Erythroblast (primary cell): ENCODE measurements at places on chromosomes 16 and 17.

DNA sequence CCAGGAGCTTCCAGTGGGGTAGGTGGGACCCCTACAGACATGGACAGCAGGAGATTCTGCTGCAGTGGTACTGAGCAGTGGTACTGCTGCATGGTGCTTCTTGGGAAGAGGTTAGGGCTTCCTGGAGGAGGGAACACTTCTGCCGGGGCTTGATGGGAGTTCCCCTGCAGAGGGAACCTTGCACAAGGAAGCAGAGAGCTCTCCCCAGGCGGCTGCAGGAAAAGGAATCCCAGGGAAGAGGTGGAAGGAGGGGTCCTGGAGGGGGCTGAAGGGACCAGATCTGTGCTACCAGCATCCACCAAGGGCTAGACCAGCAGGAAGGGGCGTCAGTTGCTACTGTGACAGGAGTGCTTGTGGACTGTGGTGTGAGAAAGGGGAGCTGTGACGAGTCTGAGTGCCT, 10.6 kb downstream of the RIPOR1 start:
- DNase-seq: no peak

DNA sequence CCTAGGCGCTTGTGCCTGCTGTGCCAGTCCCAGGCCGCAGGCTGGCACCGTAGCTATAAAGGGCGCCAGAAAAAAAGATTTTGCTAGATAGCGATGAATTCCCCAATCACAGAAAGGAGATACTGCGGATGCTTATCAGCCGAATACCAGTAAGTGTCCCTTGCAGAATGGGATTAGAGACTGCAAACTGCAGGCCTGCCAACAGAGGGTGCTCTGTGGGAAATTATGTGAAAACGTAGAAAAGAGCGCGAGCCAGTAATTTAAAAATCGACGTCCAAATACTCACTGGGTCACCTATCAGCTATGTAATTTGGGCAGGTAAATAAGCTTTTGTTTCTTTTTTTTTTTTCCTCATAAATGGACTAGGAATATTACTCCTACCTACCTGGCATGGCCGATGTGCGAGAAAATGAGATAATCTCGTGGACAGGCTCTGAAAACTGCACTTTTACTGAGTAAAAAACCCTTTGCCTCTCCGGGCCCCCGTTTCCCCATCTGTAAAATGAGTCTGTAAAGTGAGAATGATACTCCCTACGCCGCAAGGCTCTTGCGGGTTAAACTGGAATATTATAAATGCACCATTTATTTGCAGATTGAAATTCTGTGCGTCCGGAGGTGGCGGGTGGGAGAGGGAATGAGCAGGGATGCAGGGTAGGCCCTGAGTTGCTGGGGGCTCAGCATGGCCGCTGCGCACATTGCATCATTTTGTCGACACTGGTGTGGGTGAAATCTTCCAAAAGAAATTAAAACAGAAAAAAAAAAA, 1.2 kb upstream of the COG1 start:
- DNase-seq: peak; percentile 85

- DNase-seq: no peak
Observed at GRCh38 chr16:70255574-70255973, 3.8 kb upstream of the EXOSC6 start.

DNA sequence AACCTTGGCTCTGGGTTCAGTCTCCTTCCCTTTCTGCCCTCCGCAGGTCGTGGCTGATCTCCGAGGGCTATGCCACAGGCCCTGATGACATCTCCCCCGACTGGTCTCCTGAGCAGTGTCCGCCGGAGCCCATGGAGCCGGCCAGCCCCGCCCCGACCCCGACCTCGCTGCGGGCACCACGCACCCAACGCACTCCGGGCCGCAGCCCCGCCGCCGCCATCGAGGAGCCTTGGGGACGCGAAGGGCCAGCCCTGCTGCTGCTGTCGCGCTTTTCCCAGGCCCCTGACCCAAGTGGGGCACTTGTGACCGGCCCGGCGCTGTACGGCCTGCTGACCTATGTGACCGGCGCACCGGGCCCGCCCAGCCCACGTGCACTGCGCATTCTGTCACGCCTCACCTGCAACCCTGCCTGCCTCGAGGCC, 5.1 kb downstream of the ARMC5 start:
- no peak for DNase-seq

- DNase-seq: peak; percentile 37
Observed at GRCh38 chr17:66727634-66728570, 107.0 kb upstream of the CACNG5 start.

DNA sequence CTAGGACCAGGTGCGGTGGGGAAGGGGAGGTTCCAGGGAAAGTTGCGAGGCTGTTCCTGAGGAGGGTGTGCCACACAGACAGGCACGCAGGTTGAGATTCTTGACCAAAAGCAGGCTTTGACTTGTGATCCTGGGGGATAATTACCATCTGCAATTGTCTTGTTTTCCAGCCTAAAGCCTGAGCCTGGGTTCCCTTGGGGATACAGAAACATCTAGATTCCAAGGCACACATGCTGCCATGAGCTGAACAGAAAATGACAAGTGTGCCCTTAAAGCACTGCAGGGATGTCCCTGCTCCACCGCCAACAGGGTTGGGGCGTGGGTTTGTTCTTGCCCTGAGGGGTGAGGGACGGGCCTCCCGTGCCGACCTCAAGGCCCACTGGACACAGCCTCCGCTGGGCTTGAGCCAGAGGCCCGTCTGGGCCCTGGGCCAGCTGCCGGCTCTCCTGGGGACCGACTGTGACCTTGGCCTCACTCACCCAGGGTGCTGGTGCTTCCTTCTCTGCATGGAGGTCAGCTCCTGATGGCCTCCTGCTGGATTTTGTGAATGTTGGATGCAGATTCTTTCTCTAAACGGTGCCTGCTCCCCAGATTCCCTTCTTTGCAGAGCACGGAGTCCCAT, 14.0 kb downstream of the CA5A start:
- no peak for DNase-seq

GRCh38 chr16:57392694-57393093, 11.9 kb upstream of the CCL17 start:
- no peak for DNase-seq
